ENCODE measurements at places on chromosomes 7 and 10. TPM values are rescaled to one million over a fixed set of nuclear protein-coding genes. Genes with fewer than 3 reads are reported as not detected.

CADPS2 gene
- total RNA-seq = not detected

ASIC3 gene
- total RNA-seq = 2.8 TPM

MTG1 gene
- total RNA-seq = 44.2 TPM

ADAM12 gene
- total RNA-seq = 0.06 TPM

GJD4 gene
- not detected for total RNA-seq

BRAT1 gene
- total RNA-seq = 27.0 TPM

ITIH5 gene
- total RNA-seq = not detected

STAG3 gene
- 13.7 TPM for total RNA-seq

PLAC9 gene
- not detected for total RNA-seq

TSPAN33 gene
- 74.0 TPM for total RNA-seq

ACTR3C gene
- total RNA-seq = 2.9 TPM

SPDYE16 gene
- 0.36 TPM for total RNA-seq

MRC1 gene
- not detected for total RNA-seq

CRPPA gene
- 2.1 TPM for total RNA-seq

SPDYE2 gene
- total RNA-seq = 0.53 TPM

NPY4R2 gene
- not detected for total RNA-seq

FEZF1 gene
- not detected for total RNA-seq

PTEN gene
- total RNA-seq = 75.3 TPM

ZNF488 gene
- not detected for total RNA-seq

CHRM2 gene
- total RNA-seq = not detected

SPDYE5 gene
- total RNA-seq = not detected

HOXA6 gene
- total RNA-seq = 0.81 TPM

SLIT1 gene
- total RNA-seq = 0.78 TPM

SCIN gene
- not detected for total RNA-seq

MUC3A gene
- not detected for total RNA-seq

KCND2 gene
- not detected for total RNA-seq

GPER1 gene
- not detected for total RNA-seq

NUDT5 gene
- 111 TPM for total RNA-seq

TCF7L2 gene
- 8.1 TPM for total RNA-seq

CDHR3 gene
- not detected for total RNA-seq

TAS2R40 gene
- total RNA-seq = not detected

C10orf90 gene
- total RNA-seq = not detected

CTNNA3 gene
- total RNA-seq = not detected

NAT16 gene
- total RNA-seq = not detected

CYP3A7 gene
- not detected for total RNA-seq

Measured in natural killer cell treated with Interleukin-12 subunit alpha and Interleukin-12 subunit beta and Interleukin-15 and Interleukin-18, amount 100 ng/mL, for 72 hours (primary cell).